ENCODE measurements at places on chromosomes 6 and 20.

DNA sequence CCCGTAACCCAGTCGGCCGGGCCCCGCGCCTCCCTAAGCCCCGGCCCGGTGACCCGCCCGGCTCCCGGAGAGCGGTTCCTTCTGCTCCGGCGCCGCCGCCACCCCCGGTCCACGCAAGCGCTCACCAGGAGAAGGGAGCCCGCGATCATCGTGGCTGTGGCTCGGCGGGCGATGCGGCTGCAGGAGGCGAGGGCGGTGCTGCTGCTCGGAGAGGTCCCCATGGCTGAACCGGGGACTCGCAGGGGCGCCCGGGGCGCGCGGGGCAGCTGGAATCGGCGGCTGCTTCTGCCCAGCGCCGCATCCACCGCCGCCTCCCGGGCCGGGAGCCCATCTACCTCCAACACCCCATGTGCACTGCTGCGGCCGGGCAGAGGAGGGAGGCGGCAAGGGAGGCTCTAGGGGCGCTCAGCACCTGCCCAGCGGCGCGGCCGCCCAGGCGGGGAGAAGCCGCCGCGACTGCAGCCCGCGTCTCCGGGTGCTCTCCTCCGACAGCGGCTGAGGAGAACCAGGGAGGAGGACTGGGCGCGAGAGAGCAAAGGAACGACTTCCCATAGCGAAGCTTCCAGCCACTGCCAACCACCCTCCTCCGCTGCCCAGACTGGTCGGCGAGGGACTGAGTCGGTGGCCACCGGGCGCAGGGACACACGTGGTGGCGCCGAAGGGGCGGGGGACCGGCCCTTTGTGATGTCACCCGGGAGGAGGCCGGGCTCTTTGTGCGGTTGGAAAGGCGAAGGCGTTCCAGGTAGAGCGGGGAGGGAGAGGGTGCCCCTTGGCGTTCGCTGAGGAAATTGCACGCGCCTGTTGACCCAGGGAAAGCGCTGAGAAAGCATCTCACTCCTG is at the start of gene TNFRSF21:
TNFRSF21 (minus strand) TSS at position 615 of the 840 bp plus-strand sequence; CDS start at position 221, 394 bp downstream.
- peak; percentile 94 for DNase-seq

- no peak for DNase-seq
Observed at GRCh38 chr6:136309729-136310311, 20.2 kb upstream of the BCLAF1 start.

- peak; percentile 83 for DNase-seq
Observed at GRCh38 chr6:112296122-112296521, 41.8 kb upstream of the LAMA4 start.

DNA sequence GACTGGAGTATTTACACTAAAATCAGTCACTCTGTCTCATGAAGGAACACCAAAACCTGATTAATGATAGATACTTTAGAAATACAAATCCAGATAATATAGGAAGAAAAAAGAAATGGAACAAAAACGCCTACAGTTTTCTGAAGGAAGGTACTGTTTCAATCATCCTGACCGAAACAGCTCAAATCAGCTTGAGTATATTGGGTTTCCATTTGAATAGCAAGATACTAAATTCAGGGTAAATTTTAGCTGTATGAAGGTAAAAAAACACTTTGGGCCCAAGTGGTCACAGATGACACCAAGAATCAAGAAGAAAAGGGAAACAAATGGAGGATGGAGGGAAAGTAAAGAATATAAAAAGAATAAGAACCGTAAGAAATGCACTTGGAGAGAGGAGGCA is 6.9 kb downstream of the ZSCAN23 start:
- no peak for DNase-seq

DNA sequence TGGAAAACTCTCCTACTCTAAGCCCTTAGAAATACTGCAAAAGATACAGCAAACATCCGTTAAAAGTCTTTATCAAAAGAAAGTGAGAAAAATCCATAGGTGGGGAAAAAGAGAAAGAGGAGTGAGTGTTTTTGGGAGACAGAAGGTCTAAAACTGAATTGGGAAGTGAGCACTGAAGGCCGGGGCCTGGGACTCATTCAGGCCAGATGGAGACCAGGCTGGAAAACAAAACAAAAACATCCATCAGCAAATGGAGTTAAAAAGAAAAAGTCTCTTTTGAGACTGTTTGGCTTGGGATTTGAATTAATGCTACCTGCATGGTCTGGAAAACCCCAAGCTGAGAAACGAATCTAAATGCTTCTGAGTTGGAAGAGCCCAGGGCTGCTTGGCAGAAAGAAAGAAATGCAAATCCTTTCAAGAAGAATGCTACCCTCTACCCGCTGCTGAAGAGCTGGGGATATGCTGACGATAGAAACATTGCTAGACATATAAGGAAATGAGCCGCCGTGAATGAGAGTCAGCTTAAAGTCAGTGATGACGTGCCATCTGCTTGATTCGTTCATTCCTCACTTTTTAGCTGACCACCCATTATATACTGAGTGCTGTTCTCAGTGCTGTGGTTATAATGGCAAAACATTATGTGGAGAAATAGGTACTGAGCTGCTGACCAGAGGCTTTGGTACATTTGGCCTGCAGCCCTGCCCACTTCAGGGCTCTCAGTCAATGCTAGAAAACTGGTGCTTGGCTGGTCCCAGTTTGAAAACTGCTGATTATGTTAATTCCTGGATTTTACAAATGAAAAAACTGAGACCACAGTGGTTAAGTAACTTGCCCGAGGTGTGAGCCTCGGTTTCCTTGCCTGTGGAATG is 28.0 kb upstream of the TULP4 start:
- DNase-seq: no peak

GRCh38 chr6:148263010-148263409 is 79.6 kb upstream of the SASH1 start:
- peak; percentile 68 for DNase-seq

DNA sequence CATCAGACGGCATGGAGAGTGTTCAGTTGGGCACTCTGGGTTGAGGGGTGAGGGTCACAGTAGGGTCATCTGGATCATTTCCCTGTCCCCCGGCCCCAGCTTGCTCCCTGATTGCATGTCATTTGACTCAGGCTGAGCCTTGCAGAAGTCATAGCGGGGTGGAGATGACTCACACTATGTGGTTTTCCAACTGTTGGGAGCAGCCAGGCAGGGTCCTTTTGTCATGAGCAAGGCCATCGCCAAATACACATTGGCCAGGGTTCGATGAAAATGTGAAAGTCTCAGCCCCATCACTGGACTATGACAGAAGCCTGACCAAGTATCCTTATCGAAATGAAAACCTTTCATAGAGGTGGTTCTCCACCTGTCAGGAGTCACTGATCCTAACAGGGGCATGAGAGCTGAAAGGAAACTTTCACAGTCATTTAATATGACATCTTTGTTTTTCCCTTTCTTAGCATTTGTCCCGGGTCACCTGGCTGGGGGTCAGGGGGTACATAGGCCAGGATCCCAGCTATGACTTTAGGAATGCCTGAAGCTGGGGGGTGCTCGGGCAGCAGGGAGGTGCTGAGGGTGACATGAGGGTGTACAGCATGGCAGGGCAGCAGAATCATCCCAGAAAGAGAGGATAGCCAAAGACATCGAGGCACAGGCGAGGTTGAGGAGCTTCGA is 70.2 kb upstream of the CD93 start:
- peak; percentile 54 for DNase-seq

DNA sequence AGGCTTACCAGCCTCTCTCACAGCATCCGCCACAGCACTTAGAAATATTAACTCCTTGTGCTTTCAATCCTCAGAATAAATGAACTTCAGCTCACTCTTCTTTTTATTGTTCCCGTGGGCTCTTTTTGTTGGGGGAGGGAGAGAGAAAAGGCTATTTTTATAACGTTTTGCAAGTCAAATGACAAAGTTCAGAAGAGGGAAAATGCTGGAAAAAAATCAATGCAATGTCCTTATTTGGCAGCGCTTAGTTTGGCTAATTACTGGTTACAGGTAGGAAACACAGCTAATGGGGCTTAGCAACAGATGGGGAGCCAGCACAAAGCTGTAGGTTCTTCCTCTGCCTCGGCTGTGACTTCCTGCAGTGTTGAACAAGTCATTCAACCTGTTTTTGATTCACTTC is 1067.0 kb upstream of the MAP3K7 start:
- DNase-seq: no peak

GRCh38 chr6:63912887-63913286 is 277.3 kb downstream of the PHF3 start:
- DNase-seq: no peak

GRCh38 chr6:35716798-35717197 is 20.0 kb upstream of the ARMC12 start:
- no peak for DNase-seq

DNA sequence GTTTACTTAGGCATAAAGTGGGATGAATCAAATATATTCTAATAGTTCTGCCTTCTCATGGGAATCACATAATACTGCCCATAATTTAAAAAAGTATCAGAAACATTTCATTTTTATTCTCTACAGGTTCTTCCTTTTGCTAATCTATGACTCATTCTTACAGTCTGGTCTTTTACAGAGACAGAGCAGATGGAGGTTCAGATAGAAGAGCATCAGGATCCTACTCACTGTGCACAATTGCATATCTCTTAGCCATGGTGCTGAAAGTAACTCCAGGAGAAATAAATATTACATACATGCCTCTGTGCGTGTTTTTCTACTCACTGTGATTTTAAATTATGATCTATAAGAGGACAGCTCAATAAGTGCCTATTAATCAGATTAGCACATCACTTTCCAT is 16.3 kb upstream of the OR2B6 start:
- DNase-seq: no peak

- DNase-seq: peak; percentile 97
Observed at GRCh38 chr6:137717074-137718073, 149.7 kb upstream of the TNFAIP3 start.

GRCh38 chr6:13573669-13574110 is 711 bp upstream of the SIRT5 start:
- peak; percentile 50 for DNase-seq

GRCh38 chr6:54899986-54900385 is 53.4 kb downstream of the FAM83B start:
- DNase-seq: no peak

GRCh38 chr20:10662151-10662550 is 11.6 kb downstream of the JAG1 start:
- DNase-seq: no peak

DNA sequence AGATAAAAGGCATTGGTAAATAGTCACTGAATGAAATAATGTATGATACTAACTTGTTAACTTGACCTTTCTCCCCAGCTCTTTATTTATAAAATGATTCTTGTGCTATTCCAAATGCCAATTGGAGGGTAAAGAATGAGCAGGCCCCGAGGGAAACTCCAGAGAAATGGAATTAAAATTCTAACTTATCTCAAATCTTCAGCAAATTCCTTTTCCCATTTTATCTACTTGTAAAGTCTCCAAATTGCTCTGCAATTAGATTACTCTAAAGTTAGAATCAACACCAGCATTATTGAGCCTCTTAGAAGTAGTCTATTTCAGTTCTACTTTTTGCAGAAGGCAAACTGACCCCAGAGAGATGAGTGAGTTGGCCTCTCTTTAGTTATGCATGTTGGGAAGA is 165.9 kb upstream of the PREP start:
- peak; percentile 72 for DNase-seq

DNA sequence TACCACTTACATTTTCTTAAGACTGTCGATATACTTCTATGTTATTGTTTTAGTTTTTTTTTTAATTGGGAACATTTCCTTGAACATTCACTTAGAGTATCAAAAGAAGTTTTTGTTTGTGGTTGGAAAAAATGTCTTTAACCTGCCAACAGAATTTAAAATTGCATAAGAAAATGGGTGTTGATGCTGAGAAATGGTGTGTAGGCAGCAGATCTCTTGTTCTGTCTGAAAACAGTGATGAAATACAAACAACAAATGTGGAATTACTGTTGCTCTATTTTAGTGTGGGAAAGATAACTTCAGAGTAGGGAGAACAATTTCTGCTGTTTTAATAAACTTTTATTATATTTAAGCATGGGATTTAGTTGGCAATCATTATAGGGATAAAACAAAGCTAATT is 293.5 kb downstream of the CDKAL1 start:
- no peak for DNase-seq

GRCh38 chr6:15754035-15754705 is 91.3 kb upstream of the DTNBP1 start:
- DNase-seq: no peak

GRCh38 chr6:93821953-93822352 is 402.6 kb upstream of the EPHA7 start:
- no peak for DNase-seq

DNA sequence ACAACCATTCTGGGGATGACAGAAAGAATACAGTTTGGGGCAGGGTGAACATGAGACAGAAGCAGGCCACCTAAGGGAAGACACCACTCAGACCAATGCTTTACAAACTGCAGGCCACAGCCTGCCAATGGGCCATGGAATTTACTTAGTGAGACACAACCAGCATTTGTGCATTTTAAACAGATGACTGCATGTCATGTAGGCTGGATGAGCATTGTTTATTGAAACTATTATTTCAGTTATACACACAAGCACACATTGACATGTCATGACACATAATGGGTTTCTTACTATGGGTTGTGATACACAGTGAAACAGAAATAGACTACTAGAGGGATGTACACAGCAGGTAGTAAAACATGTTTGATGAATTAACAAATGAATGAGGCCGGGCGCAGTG is 8.0 kb downstream of the PGM3 start:
- no peak for DNase-seq

GRCh38 chr6:8628063-8628462 is 192.7 kb upstream of the SLC35B3 start:
- no peak for DNase-seq

DNA sequence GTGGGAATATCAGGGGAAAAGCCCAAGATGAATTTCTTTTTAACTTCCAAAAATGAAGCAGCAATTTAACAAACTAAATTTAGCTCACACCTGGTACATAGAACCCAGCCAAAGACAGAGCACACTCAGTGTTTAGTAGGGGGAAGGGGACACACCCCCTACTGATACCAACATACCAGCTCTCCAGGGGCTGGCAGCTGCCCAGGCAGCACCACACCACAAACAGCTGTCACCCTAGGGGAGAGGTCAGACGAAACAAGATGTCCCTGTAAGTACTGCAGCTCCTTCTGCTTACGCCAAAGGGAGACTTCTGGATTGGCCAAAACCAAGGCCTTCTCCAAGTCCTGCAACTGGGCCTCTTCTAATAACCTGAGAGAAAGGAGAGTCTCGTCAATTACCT is 26.0 kb downstream of the MDN1 start:
- DNase-seq: no peak

- DNase-seq: peak; percentile 91
Observed at GRCh38 chr6:10201606-10202510, 213.0 kb downstream of the TFAP2A start.

- no peak for DNase-seq
Observed at GRCh38 chr6:42165016-42165415, 8.1 kb upstream of the GUCA1A start.

- DNase-seq: no peak
Observed at GRCh38 chr6:46116289-46116688, 13.5 kb upstream of the ENPP4 start.
